ENCODE measurements at places on chromosomes 12 and 14.
A peak's percentile ranks its signal among the peaks of the same experiment; 100 is the strongest.

- no peak for DNase-seq
Observed at GRCh38 chr14:64954491-64955240, 12.1 kb upstream of the GPX2 start.

DNA sequence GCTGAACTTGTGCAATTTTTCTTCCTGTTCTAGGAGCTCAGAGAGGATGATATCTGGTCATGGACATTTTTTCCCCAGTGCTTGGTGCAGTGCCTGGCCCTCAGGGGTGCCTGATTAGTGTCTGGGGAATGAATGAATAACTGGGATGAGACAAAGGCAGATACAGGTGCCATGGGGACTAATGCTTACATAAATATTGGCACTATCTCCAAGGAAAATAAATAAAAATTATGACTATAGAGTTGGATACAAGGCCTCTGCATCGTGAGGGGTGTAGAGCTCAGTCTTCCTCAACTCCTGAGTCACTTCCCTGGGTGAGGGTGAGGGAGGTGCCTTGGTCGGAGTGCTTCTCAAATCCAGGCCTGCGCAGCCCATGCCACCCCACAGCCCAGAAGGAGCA lies 188.6 kb downstream of the KCNA5 start:
- no peak for DNase-seq

- DNase-seq = no peak
Observed at GRCh38 chr12:48198672-48198971, 4.5 kb downstream of the OR10AD1 start.

GRCh38 chr14:42860371-42860770 lies 1253.7 kb downstream of the LRFN5 start:
- DNase-seq = no peak

GRCh38 chr14:68364792-68365192 lies 428.1 kb downstream of the ZFP36L1 start:
- no peak for DNase-seq

- DNase-seq = no peak
Observed at GRCh38 chr14:70595443-70596185, 4.8 kb downstream of the MED6 start.

GRCh38 chr14:42944284-42944683 lies 1337.6 kb downstream of the LRFN5 start:
- no peak for DNase-seq

GRCh38 chr12:32419520-32419960 lies 20.2 kb downstream of the FGD4 start:
- DNase-seq = no peak

GRCh38 chr12:6618483-6619225 lies 11.5 kb upstream of the CHD4 start:
- DNase-seq = no peak

- DNase-seq = no peak
Observed at GRCh38 chr14:104903990-104904389, 20.7 kb upstream of the PLD4 start.

DNA sequence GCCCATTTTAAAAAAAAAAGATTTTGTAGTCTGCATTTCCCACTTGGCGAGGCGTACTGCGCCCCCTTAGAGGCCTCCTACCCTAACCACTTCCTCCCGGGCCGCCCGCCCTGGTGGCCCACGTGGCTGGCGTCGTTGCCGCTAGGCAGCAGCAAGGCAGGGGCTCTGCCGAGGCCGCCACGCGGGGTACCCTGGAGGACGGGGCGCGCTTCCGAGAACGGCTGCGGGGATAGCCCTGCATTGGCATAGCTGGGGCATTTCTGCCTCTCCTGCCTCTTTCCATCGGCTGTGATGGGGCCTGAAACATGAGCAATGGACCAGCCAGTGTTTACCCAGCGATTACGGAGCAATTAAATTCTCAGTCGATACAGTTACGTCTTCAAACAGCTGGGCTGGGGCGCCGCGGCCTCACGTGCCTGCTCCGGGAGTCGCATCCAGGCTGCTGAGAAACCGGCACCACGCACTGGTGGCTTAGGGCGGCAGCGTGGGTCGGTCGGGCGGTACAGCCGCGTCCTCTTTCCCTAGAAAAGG lies 38.0 kb downstream of the IQSEC3 start:
- peak; percentile 56 for DNase-seq

DNA sequence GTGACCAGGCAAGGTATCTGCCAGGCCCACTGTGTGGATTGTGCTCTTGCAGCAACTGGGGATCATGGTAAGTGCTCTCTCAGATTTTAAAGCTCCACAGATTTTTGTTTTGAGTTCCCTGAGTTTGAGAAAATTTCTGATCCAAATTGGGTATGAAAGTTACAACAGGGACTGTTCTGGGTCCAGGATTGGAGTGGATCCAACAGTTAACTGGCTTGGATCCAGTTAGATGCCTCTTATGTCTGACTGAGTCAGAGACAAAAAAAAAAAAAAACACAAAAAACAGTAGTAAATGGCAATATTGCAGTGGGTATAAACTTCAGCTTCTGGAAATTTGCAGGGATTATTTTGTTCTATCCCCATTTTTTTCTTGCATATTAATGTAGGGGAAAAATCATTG lies 598.8 kb downstream of the C12orf50 start:
- no peak for DNase-seq

DNA sequence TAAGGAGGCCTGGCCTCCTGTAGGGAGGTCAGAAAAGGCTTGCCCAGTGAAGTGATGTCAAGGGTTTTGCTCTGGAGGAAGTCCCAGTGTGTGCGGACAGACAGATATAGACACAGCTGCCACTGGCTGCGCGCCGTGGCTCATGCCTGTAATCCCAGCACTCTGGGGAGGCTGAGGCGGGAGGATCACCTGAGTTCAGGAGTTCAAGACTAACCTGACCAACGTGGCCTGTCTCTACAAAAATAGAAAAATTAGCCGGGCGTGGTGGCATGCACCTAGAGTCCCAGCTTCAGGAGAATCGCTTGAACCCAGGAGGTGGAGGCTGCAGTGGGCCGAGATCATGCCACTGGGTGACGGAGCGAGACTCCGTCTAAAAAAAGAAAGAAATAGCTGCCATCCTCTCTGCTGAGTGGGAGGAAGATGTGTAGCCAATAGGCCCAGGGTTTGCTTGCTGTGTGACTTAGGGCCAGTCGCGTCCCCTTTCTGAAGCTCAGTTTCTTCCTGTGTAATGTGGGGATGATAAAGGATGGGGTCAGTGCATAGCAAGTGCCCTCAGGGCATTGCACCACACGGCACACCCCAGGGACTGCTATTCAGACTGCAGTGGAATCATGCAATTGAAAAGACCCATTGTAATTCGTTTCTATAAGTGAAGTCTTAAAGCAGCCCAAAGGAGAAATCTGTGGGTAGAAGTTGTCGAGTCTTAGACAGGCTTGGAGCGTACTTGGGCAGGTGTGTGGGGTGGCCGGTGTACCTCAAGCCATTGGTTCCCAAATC lies 18.7 kb upstream of the MLEC start:
- DNase-seq = no peak

- no peak for DNase-seq
Observed at GRCh38 chr12:107379852-107380567, 286.7 kb upstream of the CRY1 start.

- no peak for DNase-seq
Observed at GRCh38 chr14:100132903-100133510, 26.4 kb downstream of the DEGS2 start.

GRCh38 chr14:63296060-63296563 lies 22.6 kb downstream of the GPHB5 start:
- DNase-seq = no peak

- peak; percentile 48 for DNase-seq
Observed at GRCh38 chr12:95859344-95859816, 628 bp downstream of the SNRPF start.

DNA sequence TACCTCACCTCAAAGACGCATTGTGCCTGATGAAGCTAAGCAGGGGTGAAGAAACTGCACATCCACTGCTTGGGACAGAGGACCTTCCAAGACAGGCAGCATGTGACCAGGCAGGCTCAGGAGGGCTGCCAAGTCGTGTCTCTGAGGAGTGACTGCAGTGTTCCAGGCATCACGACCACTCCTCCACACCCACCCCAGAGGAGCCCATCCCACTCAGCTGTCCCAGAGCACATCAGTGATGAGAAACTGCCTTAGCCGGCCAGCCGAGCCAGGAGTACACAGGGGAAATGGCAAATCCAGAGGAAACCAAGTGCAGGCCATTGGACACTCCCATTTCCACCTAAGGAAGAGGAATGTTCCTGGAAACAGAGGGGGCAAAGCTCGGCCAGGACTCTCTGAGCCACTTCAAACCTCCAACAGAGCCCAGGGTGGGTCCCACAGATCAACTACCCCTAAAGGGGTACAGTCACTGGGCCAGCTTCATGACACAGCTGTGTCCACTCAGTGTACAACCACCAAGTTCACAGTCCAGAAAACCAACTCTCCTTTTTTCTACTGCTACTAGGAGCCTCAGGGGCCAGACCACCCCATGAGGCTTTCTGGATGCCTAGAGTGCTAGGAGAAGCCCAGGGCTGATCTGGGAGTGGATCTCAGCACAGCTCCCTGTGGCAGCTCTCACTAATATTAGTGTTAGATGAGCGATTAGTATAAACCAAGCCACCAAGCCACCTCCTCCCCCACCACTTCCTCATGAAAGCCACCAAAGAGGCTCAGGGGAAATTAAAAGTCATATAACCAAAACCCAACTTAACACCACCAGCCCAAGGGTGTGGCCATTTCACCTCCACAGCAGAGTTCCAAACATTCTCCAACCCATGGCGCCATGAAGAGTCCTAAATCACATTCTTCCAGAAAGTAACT lies 15.4 kb downstream of the PXN start:
- DNase-seq = no peak

- DNase-seq = no peak
Observed at GRCh38 chr12:1926251-1926657, 7.8 kb upstream of the CACNA2D4 start.

- DNase-seq = no peak
Observed at GRCh38 chr14:102503641-102504327, 5.8 kb downstream of the ANKRD9 start.

DNA sequence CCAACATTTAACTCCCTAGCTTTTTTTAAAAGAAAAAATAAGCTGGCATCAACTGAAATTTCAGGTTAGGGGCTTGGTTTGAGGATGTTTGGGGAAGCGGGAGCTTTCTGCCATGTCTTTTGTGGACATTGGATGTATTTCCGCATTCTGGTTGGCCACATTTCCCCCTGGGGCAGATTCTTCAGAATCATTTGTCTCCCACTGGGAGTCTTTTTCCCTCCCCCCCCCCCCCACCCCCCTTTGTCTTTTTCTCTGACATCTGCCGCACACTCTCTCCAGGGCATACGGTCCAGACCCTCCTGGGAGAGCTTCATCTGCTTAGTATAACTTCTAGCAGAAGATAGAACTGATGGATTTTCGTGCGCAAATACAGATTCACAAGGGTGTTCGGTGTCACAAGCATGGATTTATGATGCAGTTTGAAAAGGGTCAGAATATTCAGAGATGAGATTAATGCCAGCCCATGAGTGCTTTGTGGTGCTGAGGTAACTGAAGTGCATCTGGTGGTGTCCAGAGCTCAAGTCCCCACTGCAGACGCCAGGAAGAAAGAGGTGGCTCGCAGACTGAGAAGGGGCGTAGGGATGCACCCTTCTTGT lies 40.2 kb downstream of the ETV6 start:
- no peak for DNase-seq

GRCh38 chr14:86654558-86655184 lies 1124.7 kb downstream of the FLRT2 start:
- peak; percentile 19 for DNase-seq
